ENCODE measurements at places on chromosomes 13 and 19. TPM values are rescaled to one million over a fixed set of nuclear protein-coding genes. Genes with fewer than 3 reads are reported as not detected.

GRCh38 chr13:113742000-113742441 is 17.0 kb upstream of the TMEM255B start:
- DNase-seq = peak; percentile 95

DNA sequence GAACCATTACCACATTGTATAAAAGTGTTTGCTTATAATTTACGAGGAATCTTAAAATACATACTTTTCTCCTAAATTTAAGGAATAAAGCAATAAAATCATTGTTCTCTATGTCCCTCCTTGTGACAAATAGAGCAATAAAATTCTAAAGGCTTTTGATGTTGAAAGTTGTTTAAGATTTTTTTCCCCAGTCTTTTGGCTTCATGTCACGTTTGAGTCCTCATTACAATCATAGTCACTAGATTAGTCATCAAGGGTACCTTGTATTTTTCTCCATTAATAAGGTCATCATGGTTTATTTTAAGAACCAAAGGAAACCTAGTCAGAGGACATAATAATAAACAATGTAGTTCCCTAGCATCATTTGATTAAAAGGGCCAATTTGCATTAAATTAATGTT is 3.2 kb downstream of the WBP4 start:
- no peak for DNase-seq

- no peak for DNase-seq
Measured at GRCh38 chr13:42377640-42378382, 105.9 kb downstream of the AKAP11 start.

The NALCN gene
- total RNA-seq = not detected

GRCh38 chr19:47120470-47121067 is 7.0 kb upstream of the ZC3H4 start:
- DNase-seq = no peak

The ZNF814 gene
- total RNA-seq = 2.3 TPM

All from HepG2 (cell line).